ENCODE measurements at places on chromosomes 13 and 19.

- DNase-seq: peak; percentile 38
These were observed 45.6 kb upstream of the RAP2A start for GRCh38 chr13:97388373-97388772.

DNA sequence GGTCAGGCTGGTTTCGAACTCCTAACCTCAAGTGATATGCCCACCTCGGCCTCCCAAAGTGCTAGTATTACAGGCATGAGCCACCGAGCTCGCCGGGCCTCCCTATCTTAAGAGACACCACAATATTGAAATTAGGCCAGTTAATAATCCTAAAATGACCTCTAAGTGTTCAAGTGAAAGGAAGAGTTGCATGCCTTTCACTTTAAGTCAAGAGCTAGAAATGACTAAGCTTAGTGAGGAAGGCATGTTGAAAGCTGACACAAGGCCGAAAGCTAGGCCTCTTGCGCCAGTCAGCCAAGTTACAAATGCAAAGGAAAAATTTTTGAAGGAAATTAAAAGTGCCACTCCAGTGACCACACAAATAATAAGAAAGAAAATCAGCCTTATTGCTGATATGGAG, 144.5 kb upstream of the FNDC3A start:
- DNase-seq: no peak

- no peak for DNase-seq
These were observed 4.0 kb downstream of the MKNK2 start for GRCh38 chr19:2047076-2047448.

DNA sequence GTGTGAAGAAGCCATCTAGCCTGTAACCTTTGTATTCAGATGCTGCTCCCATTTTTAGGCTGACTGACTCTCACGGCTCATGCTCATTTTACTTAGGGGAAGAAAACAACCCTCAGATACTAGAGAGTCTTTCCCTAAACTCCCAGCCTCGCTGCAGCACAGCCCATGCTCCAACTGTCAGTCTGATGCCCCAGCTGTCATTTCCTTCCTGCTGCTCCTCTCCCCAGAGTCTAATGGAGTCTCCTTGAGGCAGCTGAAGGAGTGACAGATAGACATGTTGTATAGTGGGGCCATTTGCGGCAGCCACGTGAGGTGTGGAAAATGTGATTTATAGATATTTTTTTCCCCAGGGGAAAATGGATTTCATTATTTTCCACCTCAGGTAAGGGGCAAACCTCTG, 59.2 kb upstream of the OLFM4 start:
- no peak for DNase-seq

GRCh38 chr19:30674656-30675055, 302.5 kb downstream of the ZNF536 start:
- no peak for DNase-seq

- DNase-seq: no peak
These were observed 6.2 kb upstream of the PRKCG start for GRCh38 chr19:53875602-53876325.

GRCh38 chr13:39257642-39258041, 219.4 kb downstream of the NHLRC3 start:
- no peak for DNase-seq

GRCh38 chr19:13417054-13417453, 89.2 kb downstream of the CACNA1A start:
- DNase-seq: no peak

Data from hematopoietic multipotent progenitor cell treated with erythropoietin and hydrocortisone succinate and interleukin-3 and kit ligand, for 4 days (in vitro differentiated cells).